ENCODE measurements at places on chromosomes 12 and 14.

DNA sequence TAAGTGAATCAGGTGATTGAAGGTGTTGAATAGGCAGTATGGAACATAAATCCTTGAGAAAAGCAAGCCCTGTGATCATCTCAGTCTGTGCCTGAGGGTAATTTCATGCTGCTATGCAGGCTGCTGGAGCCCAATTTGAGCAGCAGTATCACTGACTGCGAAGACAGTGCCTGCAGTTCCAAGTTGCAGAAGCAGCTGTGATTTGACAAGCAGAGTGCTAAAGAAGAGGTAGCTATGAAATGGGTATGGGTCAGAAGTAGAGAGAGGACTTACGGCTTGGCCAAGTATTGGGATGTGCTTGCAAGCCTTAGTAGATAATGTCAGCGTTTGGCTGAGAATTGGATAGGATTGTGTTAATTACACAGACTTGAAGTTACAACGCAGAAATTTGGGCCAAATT lies 22.5 kb downstream of the PIK3C2G start:
- H3K27me3 ChIP-seq: no peaks in the 10 kb centered on the region
- H3K36me3 ChIP-seq: no peaks in the 10 kb centered on the region
- DNase-seq: no peak
- no peak overlapping the region for H3K27ac ChIP-seq

DNA sequence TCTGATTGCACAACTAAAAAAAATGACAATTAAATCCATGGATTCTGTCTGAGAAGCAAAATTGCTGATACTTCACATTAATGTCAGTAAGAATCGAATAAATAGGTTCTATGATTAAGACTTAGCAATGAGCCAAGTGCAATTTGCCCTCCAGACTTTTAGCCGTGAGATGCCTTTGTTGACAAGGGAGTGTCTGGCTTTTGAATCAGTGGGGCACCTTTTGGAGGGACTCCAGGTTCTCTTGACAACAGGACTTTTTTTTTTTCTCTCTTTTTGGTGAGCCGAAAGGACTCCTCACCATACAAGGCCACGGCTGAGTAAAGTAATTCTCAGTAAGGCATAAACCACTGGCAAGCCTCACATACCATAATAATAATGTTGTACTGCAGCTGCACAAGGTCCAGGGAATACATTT lies 4.7 kb upstream of the MDM1 start:
- H3K27me3 ChIP-seq: no peaks in the 10 kb centered on the region
- H3K36me3 ChIP-seq: no peaks in the 10 kb centered on the region
- no peak for DNase-seq
- no peak overlapping the region for H3K27ac ChIP-seq
- no peak overlapping the region for H3K4me3 ChIP-seq
- H3K4me1 ChIP-seq: no peaks in the 10 kb centered on the region

DNA sequence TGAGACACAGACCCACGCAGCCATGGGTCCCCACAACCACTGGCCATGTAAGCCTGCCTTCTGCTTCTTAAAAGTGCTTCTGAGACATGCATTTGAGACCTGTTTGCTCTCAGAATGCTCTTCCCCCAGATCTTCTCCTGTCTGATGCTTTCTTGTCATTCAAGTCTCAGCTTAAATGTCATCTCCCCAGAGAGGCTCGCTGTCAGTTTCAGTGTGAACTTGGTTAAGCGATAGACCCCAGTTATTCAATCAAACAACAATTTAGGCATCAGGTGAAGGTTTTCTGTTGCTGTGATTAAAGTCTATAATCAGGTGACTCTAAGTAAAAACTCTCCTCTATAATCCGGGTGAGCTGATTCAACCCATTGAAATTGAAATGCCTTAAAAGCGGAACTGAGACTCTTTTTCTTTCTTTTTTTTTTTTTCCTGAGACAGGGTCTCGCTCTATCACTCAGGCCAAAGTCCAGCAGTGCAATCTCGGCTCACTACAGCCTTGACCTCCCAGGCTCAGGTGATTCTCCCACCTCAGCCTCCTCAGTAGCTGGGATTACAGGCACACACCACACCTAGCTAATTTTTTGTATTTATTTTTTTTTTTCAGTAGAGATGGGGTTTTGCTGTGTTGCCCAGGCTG lies 123.4 kb downstream of the KSR2 start:
- DNase-seq: no peak
- no peaks in the 10 kb centered on the region for H3K27me3 ChIP-seq
- no peak overlapping the region for H3K27ac ChIP-seq
- H3K4me3 ChIP-seq: no peak overlapping the region

- H3K4me3 ChIP-seq: no peak overlapping the region
- H3K36me3 ChIP-seq: no peaks in the 10 kb centered on the region
- no peak overlapping the region for H3K27ac ChIP-seq
- H3K4me1 ChIP-seq: peaks cover 8% of the 10 kb centered on the region
- DNase-seq: no peak
These were observed 4.6 kb upstream of the GRIN2B start for GRCh38 chr12:13986031-13986430.

- no peak for DNase-seq
- no peak overlapping the region for H3K4me3 ChIP-seq
- no peaks in the 10 kb centered on the region for H3K36me3 ChIP-seq
- H3K4me1 ChIP-seq: no peaks in the 10 kb centered on the region
- H3K27ac ChIP-seq: no peak overlapping the region
These were observed 56.7 kb upstream of the LRFN5 start for GRCh38 chr14:41549821-41550607.

- no peak for DNase-seq
- H3K4me1 ChIP-seq: no peaks in the 10 kb centered on the region
- no peak overlapping the region for H3K27ac ChIP-seq
- H3K36me3 ChIP-seq: no peaks in the 10 kb centered on the region
These were observed 527.0 kb upstream of the ATP2B1 start for GRCh38 chr12:90235642-90236041.

GRCh38 chr12:31531893-31532292 lies 59.0 kb downstream of the DENND5B start:
- no peaks in the 10 kb centered on the region for H3K27me3 ChIP-seq
- no peaks in the 10 kb centered on the region for H3K36me3 ChIP-seq
- peaks cover 4% of the 10 kb centered on the region for H3K4me1 ChIP-seq
- DNase-seq: no peak
- no peak overlapping the region for H3K27ac ChIP-seq
- H3K4me3 ChIP-seq: no peak overlapping the region

DNA sequence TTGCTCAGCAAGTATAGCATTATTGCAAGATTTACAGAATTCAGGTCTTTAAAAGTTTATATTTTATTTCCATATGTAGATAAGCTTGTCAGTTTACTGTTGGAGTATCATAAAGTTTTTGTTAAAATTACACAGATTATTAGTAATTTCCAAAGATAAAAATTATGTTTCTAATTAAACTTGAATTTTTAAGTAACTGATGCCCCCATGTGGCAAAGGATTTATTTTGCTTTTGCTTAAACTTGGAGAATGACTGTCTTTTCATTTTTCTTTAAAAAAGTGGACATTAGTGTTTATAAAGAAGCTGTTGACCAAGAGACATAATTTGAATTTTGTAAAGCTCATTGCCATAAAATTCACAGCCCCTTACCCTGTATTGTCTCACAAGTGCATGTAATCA lies 45.8 kb downstream of the ETNK1 start:
- H3K36me3 ChIP-seq: no peaks in the 10 kb centered on the region
- H3K4me3 ChIP-seq: no peak overlapping the region
- H3K27me3 ChIP-seq: no peaks in the 10 kb centered on the region
- H3K27ac ChIP-seq: no peak overlapping the region

DNA sequence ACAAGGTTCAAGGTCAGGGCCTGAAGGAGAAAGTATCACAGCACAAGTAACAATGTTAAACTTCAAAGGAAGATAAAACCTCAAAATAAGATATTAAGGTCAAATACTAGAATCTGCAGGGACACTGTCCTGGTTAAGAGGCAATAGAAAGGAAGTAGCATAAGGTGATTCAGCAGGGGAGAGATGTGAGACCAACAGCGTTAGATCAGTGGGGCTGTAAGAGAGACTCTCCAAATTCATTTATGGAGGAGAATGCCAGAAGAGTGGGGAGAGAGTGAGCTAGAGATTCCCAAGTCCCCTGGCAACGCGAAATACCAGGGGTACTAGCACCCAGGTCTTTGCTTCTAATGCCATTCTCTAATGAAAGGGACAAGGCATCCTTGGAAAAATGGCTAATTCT lies 610.9 kb downstream of the DIO2 start:
- H3K27me3 ChIP-seq: no peaks in the 10 kb centered on the region
- H3K4me3 ChIP-seq: no peak overlapping the region
- no peaks in the 10 kb centered on the region for H3K36me3 ChIP-seq
- no peak for DNase-seq
- no peak overlapping the region for H3K27ac ChIP-seq

DNA sequence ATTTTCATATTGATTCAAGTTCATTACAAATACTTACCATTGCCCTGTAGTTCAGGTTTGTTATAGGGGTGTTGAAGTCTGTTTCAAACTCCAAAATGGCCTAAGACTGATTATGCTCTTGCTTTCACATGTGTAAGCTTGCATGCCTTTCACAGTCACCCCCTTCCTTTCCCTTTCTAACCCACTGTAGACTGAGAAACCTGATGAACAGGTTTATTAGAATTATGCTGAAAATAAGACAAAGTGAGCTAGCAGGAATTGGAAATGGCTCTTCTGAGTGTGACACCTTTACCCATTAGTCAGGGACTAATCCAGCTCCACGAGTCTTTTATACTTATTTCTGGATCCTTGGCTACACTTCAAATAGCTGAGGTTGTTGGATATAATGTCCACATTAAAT lies 38.9 kb downstream of the FBXO33 start:
- no peak overlapping the region for H3K4me3 ChIP-seq
- no peak for DNase-seq
- no peaks in the 10 kb centered on the region for H3K27me3 ChIP-seq
- no peaks in the 10 kb centered on the region for H3K36me3 ChIP-seq
- no peak overlapping the region for H3K27ac ChIP-seq

DNA sequence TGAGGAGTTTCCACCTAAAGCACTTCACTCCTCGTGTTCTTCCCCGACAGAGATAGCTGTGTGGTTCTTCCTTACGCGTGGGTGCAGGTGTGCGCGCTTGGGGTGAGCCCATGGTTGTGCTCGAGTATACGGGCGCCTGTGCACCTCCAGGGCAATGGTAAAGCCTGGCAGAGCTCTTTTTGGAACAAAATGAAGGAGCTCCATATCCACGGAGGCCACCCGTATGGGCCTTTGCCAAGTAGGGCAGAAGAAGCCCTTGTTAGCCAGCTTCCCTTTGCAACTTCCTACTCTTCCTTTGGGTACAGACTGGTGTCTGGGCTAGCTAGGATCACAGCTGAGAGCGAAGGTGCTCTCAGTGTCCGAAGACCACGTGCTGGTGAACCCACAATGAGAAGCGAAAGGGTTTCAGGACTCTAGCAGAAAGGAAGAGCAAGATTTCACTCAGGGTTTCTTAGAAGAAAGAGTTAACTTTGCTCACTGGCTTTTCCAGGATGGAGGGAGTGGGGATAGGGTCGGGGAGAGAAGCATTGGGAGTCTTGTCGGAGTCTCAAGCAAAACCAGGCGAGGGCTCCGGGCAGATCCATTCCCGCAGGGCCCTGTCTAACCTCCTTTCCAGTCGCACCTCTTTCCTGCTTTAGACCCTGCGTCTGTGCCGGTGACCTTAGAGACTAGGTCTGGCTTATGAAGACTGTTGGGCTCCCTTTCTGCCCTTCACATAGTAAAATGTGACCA lies 960 bp upstream of the LRFN5 start:
- H3K27ac ChIP-seq: peak overlapping the region; percentile 13
- H3K4me1 ChIP-seq: peaks cover 9% of the 10 kb centered on the region
- no peak overlapping the region for H3K4me3 ChIP-seq

DNA sequence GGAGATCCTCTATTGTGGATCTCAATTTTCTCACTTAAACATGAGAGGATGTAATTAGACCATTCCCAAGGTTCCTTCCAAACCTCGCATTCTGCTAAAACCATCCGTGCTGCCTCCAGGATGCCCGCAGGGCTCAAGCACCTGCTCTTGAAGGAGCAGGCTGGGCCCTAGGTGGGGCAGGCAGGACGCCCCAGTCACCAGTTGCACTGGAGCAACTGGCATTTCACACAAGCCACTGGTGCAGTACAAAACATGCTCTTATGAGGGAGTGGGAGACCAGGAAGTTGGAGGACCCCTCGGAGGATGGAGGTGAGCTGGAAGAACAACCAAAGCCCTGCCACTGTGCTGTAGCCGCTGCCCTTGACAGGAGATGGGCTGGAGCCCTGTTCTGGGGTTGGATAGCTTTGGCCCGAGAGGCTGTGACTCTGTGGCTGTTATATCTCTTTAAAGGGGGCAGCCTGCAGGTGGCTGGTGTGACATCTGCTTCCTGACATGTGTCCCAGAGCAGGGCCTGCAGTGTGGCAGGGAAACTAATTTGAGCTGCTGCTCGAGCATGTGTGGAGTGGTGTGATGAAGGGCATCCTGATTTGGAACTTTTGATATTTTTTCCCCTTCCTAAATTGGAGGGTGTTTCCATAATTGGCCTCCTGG lies 122.2 kb downstream of the CRACR2A start:
- H3K27ac ChIP-seq: no peak overlapping the region
- DNase-seq: peak; percentile 14
- H3K27me3 ChIP-seq: no peaks in the 10 kb centered on the region
- H3K4me3 ChIP-seq: no peak overlapping the region
- no peaks in the 10 kb centered on the region for H3K4me1 ChIP-seq

DNA sequence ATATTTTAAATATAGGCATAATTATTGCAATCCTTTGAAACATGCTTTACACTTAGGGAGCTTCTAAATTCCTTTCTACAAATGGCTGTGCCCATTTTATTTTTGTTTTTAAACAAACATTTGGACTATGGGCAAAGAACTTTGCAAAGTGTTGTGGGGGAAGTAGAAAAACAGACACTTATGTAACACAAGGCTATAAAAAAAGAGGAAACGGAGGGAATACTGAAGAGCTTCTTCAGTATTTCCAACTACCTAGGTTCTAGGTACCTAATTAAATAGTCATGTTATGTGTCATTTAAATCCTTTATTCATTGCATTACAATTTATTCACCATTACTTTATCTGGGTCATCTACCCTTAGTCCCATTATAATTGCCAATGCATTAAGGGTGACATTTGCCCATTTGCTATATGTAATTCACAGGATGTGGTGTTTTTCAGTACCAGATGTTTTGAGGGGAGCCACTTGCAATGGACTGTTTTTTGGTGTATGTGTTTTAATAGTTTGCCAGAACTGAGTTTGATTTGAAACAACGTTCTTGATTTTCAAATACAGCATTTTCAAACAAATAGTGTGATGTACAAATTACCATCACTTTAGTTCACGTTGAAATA lies 1.5 kb upstream of the MSRB3 start:
- H3K4me3 ChIP-seq: no peak overlapping the region
- H3K36me3 ChIP-seq: no peaks in the 10 kb centered on the region
- DNase-seq: no peak
- no peaks in the 10 kb centered on the region for H3K4me1 ChIP-seq

DNA sequence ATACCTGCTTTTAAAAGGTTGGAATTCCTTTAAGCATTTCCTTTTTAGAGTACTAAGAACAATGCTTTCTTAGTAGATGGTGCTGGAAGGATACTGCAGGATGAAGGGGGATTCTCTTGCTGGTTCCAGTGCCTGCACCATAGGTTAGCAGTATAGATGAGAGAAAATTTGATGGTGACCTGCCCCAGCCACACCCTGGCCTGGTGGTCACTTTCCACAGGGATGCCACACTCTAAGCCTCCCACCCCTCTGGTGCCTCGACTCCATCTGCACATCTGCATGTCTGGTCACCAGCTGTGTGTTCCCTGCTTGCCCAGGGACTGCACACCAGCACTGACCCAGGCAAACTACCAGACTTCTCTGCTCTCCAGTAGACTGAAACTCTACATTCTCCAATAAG lies 19.1 kb downstream of the SLC2A3 start:
- H3K27me3 ChIP-seq: no peaks in the 10 kb centered on the region
- H3K27ac ChIP-seq: no peak overlapping the region
- no peak for DNase-seq
- H3K4me1 ChIP-seq: no peaks in the 10 kb centered on the region

- H3K4me3 ChIP-seq: no peak overlapping the region
- no peaks in the 10 kb centered on the region for H3K36me3 ChIP-seq
- no peaks in the 10 kb centered on the region for H3K27me3 ChIP-seq
- H3K4me1 ChIP-seq: no peaks in the 10 kb centered on the region
- no peak overlapping the region for H3K27ac ChIP-seq
These were observed 103.7 kb downstream of the DYRK2 start for GRCh38 chr12:67752226-67752732.
